ENCODE measurements at places on chromosomes 3 and 15.

DNA sequence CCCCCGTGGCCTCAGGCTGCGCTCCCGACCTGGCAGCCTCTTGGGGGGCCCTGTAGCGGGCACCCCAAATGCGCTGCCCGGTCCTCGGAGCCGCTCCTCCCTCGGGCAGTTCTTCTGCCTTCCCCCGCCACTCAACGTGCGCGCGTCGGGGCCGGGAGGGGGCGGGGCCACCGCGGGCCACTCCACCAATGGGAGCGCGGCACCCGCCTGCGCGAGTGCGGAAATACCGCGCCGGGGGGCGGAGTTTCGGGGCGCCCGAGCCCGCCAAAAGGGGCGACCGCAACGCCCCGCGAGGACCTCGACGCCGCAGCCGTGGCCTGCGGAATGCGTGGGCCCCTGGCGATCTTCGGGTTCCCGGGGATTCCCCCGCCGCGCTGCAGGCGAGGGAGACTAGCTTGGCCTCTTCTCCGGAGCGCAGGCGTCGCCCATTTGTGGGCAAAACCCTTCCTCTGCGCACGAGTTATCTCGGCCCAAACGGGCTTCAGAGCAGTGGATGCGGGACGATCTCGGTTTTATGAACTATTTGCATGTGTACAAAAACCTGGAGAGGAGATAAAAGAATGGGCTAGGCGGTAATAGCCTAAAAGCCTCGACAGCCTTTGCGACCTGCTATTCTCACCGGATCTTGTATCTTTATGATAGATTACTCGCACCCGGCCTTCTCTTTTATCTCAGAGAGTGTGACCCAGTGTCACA is at the start of gene TASOR:
Gene TASOR (minus strand): TSS at position 144 of the 696 bp plus-strand sequence. CDS start 259 bp downstream, outside the sequence.
- peak; percentile 2 for DNase-seq

DNA sequence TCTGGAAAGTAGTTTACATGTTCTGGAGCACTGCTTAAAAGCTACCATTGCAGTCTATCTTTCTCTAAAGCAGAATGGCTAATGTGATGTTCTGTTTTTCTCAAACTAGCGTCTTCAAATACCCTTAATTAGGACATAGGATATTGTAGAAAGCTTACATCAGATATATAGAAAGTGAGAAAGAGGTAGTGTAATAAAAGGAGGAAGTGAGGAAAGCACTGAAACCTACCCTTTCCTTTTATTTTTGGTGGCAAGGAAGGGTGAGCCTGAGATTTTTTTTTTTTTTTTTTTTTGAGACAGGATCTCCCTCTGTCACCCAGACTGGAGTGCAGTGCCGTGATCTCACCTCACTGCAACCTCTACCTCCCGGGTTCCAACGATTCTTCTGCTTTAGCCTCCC is 9.4 kb downstream of the SENP2 start:
- no peak for DNase-seq

DNA sequence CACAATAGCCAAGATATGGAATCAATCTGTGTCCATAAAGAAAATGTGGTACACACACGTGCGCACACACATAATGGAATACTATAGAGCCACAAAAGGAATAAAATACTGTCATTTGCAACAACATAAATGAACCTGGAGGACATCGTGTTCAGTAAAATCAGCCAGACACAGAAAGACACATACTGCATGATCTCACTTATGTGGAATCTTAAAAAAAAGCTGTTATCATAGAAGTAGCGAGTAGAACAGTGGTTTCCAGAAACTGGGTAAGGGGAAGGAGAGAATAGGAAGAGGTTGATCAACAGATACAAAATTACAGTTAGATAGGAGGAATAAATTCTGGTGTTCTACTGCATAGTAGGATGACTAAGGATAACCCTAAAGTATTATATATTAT is 11.1 kb downstream of the ATOSA start:
- DNase-seq = no peak

GRCh38 chr15:96290679-96291078 is 39.8 kb upstream of the NR2F2 start:
- DNase-seq = no peak

DNA sequence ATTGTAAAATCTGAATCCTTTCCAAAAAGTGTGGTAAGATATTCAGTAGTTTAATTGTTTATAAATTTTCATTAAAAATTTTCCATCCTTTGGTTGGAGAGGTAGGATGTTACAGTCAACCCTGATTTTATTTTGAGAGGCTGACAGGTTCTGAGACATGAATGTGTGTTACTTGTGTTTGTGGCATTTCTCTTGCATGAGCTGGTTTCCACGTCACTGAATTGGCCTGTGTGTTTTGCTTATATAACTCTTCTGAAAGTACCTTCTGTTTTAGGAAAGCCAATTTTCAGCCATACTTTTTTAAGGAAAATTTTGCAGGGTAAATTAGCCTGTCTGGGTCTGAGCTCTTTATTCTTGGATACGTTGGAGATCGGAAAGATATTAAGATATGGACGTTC is 30.7 kb downstream of the PXYLP1 start:
- no peak for DNase-seq

DNA sequence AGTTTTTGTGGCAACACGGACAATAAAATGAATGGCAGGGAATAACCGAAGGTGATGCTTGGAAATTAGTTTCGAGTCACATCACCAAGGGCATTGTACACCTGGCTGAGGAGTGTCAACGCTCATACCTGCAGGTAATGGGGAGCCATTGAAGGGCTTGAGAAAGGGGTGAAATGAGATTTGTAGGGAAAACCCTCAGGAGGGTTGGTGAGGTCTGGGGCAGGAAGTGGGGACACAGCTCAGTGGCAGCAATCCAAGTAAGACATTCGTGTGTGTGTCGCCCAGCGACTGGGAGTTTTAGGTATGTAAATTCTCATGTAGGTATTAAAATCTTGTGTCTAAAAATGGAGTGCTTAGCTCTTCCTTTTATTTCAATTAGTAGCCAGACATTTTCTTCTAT is 14.3 kb downstream of the PARP14 start:
- no peak for DNase-seq

DNA sequence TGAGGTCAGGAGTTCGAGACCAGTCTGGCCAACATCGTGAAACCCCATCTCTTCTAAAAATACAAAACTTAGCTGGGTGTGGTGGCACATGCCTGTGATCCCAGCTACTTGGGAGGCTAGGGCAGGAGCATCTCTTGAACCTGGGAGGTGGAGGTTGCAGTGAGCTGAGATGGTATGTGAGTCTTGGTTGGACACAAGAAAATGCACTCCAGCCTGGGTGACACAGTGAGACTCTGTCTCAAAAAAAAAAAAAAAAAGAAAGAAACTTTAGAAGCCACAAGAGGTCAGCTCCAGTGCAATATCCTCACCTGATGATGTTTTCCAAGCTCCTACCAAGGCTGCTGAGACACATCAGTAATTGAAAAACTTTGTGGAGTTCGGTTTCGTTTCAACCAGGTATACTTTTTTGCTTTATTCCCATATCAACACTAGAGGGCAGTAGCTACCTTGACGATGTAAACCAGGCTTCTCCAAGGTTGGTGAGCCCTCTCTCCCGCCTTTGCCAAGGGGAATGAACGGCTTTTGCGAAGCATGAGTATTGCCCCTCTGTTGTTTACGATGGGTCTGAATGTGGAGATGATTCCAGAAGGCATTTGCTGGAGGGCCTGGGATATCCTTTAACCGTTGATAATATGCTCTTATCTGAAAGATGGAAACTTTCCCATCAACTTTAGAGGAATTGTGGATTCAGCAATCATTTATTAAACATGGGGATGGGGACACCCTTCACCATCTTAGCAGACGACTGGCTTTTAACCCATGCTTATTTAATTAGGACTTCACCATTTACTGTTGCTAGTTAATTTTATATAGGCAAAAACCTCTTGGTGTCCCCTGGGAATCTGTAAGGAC is 202.8 kb downstream of the SV2B start:
- DNase-seq = peak; percentile 83

DNA sequence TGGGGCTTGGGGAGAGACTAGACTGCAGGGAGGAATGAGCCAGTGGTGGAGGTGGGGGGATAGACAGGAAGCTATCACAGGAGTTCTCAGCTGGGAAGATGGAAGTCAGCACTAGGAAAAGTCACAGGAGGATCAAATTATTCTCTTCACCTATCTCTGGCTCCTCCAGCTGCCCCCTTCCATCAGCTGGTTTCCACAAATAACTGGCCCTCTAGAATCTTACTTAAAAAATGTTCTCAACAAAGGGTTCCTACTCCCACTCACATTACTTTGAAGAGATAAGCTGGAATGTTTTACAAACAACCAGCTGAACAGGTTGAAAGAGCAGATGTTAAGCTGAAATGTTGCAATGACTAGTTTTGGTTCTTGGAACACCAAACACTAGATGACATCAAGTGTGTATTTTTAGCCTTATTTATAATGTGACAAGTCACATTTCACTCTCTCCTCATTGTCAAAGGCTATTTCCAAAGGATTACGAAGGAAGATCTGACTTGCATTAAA is 102.7 kb upstream of the AADACL2 start:
- peak; percentile 66 for DNase-seq

DNA sequence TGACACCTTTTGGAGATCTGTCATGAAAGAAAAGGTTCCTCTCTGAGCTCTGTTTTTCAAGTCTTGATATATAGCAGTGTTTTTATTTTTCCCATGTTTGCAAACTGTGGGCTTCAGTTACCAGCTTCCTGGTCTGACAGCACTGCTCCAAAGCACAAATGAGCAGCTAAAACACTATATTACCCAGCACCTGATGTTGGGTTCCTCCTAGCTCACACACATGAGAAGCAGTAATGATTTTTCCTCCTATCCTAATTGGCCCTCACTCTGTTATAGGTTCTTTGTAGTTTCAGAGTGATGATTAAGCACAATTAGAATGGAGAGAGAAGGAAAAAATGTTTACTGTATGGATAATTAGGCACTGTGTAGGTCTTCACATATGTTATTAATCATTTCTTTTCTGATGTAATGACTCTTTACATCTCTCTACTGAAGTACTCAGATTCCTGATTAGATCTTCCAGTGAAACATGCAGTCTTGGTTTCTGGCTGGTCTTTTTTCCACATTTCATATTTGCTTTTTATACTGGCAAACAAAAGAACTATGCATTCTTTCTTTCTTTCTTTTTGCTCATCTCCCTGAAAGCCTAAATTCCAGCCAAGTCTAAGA is 939.7 kb downstream of the NSUN3 start:
- DNase-seq = no peak

DNA sequence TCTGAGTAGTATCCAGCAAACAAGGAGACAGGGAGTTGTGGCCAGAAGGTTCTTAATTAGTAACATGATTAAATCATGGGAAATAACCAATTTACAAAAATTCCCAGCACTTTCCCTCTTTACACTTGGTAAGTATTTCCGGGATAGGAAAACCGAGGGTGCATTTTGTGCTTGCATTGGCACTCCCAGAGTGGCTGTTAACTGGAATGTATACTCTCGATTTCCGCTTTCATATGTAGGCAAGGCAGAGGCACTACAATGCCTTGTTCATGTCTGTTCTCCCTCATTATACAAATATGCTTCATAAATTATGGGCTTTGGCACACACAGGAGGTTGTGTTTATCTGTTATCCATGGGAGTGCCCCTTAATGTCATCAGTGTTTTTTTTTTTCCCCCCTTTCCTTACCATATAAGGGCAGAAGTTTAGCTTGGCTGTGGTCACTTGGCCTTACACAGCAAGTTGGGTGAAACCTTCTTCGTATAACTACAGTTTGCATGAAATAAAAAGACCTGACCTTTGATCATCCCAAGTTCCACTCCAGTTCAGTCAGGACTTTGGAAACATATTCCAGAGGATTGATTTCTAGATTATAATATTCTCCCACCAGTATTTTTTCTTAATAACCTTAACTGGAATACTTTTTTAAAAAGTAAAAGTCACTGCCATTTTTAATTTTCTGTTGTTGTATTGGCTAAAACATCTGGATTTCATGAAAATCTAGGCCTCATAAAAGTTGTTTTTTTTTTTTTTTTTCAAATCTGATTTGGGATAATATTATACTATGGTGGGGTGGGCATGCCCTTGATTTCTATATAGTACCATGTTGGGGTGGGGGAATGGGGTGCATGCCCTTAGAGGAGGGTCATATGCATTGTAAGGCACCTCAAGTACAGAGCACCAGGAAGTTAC is 8.9 kb downstream of the TPM1 start:
- DNase-seq = no peak

Data from NCI-H1694 (cell line).